ENCODE measurements at places on chromosomes 5 and 9.

DNA sequence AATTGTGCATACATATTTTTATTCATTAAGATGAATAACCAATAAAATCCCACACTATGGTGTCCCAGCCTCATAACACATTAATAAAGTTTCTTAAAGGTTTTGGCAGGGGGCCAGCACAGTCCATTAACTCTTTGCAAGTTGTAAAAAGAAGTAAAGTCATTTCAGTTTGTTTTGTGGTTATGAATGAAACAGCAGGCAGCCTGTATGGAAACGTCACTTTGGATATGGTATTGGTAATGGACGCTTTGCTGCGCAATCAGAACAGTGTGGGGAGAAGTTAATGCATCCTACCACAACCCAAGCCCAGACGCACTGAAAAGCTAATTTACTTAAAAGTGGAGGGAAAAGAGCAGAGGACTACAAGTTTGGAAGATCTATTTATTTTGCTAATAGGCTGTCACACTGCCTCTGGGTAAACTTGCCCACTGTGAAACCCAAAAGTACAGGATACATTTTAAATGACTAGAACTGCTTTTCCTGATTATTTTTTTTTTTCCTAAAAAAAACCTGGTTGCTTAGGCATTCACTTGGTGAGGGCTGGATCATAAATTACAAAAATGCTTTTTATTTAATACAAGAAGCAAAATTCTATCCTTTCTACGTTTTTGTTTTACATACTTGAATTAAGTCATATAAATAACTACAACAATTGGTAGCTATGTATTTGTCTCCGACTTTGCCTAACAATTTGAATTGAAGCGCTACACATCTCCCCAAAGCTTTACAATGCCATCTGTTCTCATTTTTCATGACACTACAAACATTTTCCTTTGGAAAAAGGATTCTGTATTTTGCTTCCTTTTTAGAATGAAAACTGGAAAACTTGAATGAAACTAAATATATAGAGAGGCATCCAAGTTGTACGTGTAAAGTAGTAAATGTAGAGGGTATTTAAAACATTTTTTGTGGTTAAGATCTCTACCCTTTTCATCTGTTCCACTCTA lies 104.3 kb downstream of the NFIB start:
- no peak for DNase-seq

DNA sequence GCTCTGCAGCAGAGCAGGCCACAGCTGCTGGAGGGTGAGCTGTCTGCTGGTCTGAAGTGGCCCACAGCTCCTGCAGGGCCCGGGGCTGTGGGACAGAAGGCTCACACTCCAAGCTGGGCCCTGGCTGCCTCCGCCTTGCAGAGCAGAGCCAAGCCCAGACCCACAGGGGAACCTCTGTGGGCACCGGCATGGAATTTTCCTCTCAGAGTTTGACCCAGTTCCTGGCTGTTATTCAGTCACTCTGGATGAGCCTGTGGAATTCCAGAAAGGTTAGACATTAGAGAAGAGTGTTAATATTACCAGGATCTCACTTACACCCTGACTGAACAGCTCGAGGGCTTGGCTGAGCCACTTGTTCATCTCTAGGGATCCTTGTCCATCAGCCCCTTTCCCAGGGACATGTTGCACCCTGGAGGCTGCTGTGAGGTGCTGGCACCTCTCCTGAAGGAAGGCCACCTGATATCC lies 17.5 kb downstream of the IL9 start:
- no peak for DNase-seq

DNA sequence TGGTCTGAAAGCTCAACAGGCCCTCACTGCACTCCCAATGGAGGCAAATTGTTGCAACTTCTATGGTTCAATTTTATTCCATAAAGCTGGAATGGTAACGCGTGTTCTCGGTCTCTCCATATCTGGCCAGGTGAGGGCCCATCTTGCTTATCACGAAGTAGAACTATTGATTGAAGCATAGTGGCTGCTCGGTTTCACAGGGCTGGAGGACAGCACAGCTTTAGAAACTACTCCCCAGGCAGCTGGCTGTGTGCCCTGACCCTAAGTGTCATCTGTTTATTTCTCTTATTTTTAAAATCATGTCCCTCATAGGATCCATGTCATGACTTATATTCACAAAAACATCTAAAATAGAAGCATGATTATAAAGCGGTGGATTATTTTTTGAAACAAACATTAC lies 223.4 kb downstream of the NPR3 start:
- no peak for DNase-seq

DNA sequence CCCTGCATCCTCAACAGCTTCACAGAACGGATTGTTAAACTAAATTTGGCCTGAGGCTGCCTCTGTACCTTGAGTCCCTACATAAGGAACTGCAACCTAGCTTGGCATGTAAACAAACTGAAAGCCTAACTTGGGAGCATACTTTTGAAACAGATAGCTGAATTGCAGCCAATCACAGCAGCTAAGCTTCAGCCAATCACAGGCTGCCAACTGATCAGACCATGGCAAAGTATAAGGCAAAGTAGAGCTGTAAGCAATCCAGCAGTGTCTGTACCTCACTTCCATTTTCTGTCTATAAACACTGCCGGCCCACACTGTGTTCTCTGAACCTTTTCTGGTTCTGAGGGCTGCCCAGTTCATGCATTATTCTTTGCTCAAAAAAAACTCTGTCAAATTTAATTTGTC lies 8.9 kb upstream of the ZNF483 start:
- DNase-seq, result peak; percentile 41

DNA sequence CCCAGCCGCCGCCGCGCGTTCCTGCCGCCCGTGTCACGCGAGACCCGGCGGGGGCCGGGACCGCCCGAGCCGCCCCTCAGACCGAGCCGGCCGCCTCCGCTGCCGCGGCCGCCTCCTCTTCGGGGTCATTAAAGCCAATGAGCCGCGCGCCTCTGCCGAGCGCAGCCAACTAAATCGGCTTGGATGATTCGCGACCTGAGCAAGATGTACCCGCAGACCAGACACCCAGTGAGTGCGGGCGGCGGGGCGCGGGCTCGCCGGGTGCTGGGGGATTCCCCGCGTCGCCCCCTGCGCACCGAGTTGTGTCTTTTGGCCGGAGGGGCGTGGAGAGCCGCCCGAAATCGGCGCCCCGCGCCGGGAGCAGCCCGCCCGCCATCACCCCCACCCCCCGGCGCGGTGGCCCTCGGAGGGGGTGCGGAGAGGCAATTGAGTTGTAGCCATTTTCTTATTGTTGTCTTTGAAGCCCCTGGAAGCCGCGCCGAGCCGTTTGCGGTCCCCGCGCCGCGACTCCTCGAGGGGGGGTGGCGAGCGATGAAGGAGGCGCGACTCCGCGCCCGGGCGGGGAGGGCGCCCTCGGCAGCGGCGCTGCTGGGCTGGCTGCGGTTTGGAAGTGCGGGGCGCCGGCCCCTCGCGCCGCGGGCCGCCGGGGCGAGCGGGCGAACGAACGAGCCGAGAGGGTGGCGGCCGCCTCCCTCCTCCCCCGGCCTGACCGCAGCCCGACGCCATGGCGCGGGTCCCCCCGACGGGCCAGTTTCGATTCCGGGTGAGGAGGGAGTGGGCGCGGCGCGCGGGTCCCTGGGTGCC lies 1.0 kb downstream of the TLE4 start:
- no peak for DNase-seq

- DNase-seq, result no peak
These were observed 22.1 kb downstream of the SPATA31D1 start for GRCh38 chr9:82010711-82011110.

- no peak for DNase-seq
These were observed 432 bp downstream of the HSPA9 start for GRCh38 chr5:138574744-138575193.

Data from PC-9 (cell line).